Cardiac fibroblast (primary cell): ENCODE measurements at places on chromosomes 4 and X.

- no peak for DNase-seq
These were observed 11.0 kb downstream of the GRIA2 start for GRCh38 chr4:157231525-157231924.

DNA sequence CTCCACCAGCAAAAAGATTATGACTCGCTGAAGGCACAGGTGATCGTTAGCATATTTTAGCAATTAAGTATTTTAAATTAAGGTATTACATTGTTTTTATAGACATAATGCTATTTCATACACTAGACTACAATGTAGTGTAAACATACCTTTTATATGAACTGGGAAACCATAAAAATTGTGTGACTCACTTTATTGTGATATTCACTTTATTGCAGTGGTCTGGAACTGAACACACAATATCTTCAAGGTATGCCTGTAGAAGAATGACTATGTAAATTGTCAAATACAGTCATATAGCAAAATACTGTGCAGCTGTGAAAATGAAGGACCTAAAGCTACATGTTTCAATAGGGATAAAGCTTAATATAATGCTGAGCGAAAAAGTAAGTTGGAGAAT, 26.6 kb upstream of the MAML3 start:
- no peak for DNase-seq

- no peak for DNase-seq
These were observed 8.8 kb downstream of the MANBA start for GRCh38 chr4:102751941-102752340.

DNA sequence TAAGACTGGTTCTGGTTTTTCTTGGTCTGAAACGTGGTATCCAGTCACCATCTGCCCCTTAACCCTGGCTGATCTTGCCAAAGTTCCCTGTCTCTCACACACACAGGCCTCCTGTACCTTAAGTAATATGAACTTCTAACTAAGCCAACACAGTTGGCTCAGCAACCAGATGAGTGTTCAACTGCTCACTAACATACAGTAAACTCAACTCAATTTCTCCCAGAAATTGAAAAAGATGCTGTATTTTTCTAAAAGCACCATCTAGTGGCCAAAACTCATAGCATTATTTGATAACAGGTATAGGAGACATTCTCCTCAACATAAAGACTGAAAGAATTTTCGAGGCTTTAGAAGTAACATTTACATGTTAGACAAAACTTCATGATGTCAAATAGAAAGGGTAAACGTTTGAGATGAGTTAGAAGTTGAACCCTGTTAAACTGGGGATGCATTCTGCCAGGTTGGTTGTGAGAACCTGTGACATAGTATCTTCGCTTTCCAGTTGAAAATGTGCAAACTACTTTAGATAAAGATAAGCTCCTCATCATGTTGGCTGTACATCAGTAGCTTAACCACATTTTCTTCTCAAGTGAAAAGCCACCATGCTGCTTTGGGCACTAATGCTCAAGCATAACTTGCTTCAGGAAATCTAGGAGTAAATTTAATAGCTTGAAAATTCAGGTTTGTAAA, 31.2 kb downstream of the CCNI start:
- DNase-seq: peak; percentile 79

- peak; percentile 70 for DNase-seq
These were observed 836 bp upstream of the PSAPL1 start for GRCh38 chr4:7435471-7436061.

DNA sequence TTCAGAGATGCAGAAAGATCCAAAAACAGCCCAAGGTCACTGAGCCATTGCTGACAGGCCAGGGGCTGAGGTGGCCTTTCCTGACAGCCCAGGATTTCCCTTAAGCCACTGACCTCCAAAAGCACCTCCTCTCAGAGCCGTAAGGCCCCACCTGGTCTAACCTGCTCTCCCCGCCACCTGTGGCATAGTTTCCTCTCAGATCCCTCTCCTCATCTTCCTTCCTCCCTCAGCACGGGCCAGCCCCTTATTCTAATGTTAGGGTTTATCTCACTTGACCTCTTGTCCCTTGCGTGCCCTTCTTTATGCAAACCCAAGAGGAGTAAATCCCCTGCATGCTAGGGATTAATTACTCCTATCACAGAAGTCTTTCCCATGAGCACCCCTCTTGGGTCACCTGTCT, 113.0 kb downstream of the RBM47 start:
- no peak for DNase-seq

DNA sequence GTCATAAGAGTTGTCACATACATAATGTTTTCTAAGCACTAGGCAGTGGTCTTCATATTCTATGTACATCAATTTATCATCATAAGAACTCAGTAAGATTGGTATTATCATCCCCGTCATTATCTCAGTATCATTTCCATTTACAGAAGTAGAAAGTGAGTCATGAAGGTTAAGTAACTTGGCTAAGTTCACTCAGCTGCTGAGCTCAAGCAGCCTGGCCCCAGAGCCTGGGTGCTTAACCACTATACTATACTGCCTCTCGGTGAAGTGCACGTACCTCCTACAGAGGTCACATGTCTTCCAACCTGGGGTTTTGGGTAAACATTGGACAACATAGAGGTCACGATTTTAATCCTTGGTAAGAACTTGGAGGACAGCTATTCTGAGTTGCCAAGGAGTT, 161.5 kb upstream of the GATB start:
- peak; percentile 19 for DNase-seq

- DNase-seq: peak; percentile 7
These were observed 4.0 kb downstream of the TCEAL2 start for GRCh38 chrX:102129473-102129872.

GRCh38 chr4:143458966-143459365, 54.5 kb upstream of the SMARCA5 start:
- no peak for DNase-seq

DNA sequence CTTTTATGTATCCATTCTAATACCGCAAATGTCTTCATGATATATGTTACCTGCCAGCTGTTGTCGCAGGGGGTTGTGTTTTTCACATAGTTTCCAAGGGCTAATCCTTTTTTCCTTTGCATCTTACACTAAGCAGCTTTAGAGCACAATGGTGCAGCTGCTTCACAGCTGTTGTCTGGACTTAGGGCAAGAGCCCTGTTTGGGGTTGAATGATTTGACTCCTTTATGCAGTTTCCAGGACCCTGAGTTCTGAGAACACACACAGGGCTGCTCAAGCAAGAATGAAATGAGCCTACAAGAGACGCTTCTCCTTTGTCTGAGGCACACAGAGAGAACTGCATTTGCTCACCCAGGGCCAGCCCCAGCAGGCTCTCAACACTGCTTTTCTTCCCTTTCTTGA, 20.2 kb downstream of the CCNG2 start:
- no peak for DNase-seq

DNA sequence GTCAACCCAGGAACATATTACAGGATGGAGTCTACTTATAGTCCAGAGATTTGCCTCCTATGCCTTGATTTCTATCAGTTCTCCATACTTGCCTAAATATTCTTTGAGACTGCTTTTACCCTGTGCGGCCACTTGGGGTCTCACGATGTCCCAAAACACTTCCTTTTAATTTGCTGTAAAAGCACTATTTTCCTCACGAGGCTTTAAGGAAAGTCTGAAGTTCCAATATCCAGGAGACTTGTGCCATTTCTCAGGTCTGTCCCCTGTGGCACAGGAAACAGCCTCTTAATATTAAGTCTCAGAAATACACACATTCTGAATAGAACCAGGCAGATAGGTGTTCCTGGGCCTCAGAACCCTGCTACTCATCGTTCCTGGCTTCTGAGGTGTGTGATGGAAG, 142.9 kb downstream of the TMEM164 start:
- peak; percentile 49 for DNase-seq

DNA sequence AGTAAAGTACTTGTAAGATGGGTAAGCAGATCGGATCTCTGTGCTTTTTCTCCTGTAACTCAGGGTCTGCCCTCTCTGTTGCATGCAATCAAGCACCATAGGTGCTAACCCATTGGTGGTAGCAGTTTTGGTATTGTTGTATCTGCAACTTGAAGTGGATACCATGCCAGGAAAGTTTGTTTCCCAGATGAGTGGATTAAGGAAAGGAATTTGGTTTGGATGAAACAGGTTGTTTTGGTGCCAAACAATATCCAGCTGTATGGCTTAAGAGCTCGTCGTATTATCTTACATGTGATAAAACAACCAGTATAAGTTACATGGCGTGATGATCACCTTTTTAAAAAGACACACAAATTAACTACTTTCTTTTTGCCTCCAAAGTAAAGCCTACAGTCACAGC, 280.9 kb upstream of the TENM3 start:
- no peak for DNase-seq

DNA sequence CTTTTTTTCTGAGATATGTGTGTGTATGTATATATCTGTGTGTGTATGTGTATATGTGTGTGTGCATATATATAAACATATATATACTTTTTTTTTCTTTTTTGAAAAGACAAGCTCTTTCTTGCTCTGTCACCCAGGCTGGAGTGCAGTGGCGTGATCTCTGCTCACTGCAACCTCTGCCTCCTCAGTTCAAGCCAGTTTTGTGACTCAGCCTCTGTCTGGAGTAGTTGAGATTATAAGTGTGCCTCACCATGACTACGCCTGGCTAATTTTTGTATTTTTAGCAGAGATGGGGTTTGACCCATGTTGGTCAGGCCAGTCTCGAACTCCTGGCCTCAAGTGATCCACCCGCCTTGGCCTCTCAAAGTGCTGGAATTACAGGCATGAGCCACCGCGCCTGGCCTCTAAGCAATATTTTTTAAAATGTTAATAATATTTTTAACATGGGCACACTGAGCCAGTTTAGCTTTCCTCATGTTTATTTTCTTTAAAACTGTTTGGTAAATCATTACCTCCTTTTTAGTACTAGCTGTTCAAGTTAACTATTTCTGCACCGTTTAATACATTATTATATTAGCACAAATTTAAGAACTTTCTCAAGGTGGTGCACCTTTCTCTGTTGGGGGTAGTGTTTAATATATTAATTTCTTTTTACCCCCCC, 33.3 kb downstream of the BBS12 start:
- DNase-seq: peak; percentile 98

- peak; percentile 61 for DNase-seq
These were observed 153.6 kb upstream of the INTU start for GRCh38 chr4:127479031-127479622.

DNA sequence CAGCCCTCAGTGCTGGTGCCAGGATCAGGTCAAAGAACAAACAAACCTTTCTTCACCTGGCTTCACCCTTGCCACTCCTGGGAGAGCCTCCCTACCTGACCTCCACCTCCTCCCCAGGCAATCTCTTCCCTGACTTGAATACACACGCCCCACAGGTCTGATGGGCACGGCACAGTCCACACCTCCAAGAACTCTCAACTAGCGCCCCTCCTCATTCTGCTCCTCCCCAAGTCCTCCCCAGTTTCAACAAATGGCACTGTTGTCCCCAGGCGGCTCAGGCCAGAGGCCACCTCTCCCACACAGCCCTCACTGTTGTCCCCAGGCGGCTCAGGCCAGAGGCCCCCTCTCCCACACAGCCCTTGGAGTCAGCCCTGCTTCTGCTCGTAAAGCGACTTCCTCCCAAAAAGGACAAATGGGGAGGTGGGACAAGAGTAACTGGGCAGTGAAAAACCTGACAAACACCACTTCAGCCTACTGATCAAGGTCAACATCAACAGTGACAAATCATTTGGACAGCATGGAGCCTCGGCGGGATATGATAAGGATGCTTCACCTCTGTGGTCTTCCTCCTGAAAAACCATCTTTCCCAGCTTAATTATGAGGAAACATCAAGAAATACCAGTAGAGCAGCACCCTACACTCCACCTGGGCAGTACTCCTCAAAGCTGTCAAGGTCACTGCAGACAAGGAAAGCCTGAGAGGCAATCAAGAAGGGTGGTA, 2.9 kb downstream of the LETM1 start:
- no peak for DNase-seq

GRCh38 chrX:103107836-103108235, 14.9 kb upstream of the NXF3 start:
- peak; percentile 64 for DNase-seq

DNA sequence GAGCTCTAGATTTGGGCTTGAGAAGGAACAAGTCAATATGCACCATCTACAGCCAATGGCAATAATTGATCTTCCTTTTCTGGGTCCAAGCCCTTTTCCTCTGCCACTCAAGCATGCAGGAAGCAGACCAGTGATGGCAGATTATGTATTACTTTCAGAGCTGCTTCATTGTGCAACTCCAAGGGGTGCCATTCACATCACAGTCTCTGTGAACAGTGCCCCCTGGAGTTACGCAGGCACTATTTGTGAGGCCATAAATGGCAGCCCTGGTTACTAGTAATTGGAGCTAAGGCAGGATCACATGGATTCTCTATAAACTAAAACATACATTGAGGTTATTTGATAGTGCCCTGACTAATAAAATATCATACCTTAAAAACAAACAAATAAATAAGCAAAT, 313.4 kb upstream of the SLC7A11 start:
- DNase-seq: peak; percentile 40

DNA sequence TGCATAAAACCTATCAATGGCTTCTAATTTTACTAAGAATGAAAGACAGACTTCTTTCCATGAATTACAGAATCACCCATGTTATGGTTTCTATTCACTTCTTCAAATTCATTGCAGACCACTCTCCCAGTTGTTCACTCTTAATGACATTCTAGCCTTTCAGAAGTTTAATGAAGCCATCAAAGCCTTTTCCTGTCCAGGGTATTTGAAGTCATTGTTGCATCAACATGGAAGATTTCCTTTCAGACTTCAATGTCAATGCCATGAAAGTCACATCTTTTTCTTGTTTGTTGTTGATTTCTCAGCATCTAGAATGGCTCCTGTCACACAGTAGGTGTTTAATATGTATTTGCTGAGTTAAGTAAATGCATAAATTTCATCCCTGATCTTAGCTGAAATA, 48.1 kb upstream of the ARSJ start:
- DNase-seq: no peak
